ENCODE measurements at places on chromosomes 5 and 9. TPM values are rescaled to one million over a fixed set of nuclear protein-coding genes. Genes with fewer than 3 reads are reported as not detected.

DNA sequence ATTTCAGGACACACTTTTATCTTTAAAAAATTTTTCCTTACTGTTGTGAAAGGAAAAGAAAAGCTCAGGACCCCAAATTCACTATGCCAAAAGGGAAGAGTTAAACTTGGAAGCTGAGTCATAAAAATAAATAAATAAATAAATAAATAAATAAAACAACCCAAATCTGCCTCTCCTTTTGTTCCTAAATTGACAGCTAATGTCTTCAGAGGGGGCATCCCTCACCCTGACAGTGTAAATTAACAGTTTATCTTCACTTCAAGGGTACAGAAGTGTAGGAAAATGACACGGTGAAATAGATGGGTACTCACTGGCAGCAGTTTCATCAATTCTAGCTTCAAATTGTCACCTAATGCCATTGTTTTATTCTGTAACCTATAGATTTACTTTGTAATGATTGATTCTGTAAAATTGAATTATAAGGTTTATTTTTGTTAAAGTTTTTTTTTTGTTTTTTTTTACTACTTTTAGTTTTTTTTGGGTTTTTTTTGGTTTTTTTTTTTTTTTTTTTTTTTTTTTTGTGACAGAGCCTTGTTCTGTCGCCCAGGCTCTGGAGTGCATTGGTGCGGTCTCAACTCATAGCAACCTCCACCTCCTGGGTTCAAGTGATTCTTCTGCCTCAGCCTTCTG, 18.5 kb upstream of the ANXA1 start:
- peak overlapping the region; percentile 43 for H3K4me3 ChIP-seq
- H3K4me1 ChIP-seq = peaks cover 26% of the 10 kb centered on the region
- no peak for DNase-seq
- no peaks in the 10 kb centered on the region for H3K36me3 ChIP-seq

DNA sequence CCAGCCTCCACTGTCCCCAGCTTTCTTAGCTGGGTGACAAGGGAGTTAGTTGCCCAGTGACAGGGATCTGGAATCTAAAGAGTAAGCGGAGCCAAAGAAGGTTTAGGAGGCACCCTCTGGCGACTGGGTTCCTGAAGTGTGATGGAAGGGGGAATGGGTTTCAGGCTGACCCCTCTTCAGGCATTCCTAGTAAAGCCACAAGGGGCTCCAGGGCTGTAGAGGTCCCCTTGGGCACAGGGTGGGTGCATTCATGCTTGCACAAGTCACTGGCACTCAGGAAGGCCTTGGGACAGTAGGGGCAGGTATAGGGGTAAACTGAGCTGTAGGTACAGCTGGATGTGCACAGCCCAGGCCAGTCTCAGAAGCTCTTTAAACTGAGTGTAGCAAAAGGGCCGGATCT, 74.2 kb downstream of the CPLANE1 start:
- H3K4me1 ChIP-seq = no peaks in the 10 kb centered on the region
- DNase-seq = no peak
- H3K4me3 ChIP-seq = no peak overlapping the region
- H3K36me3 ChIP-seq = peaks cover 3% of the 10 kb centered on the region
- no peak overlapping the region for H3K27ac ChIP-seq

DNA sequence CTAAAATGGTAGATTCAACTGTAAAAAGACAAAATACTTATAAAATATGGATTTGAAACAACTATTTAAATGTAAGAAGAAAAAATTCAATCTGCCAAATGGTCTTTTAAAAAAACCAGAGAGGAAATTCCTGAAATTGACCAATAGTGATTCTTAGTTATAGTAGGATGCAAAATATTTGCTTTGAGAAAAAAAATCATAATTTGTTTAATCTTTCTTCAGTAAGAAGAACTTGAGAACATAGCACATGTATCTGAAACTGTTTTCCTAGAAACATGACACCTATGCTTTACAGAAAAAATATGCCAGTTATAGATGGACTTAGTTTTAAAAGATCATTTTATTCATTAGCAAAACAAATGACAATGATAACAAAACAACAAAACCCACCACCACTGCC, 186.9 kb upstream of the CD180 start:
- DNase-seq = no peak
- H3K4me3 ChIP-seq = no peak overlapping the region
- no peak overlapping the region for H3K27ac ChIP-seq
- no peaks in the 10 kb centered on the region for H3K27me3 ChIP-seq
- H3K36me3 ChIP-seq = no peaks in the 10 kb centered on the region

- H3K4me1 ChIP-seq = peaks cover 5% of the 10 kb centered on the region
- no peak overlapping the region for H3K4me3 ChIP-seq
- peaks cover 7% of the 10 kb centered on the region for H3K36me3 ChIP-seq
- H3K27me3 ChIP-seq = no peaks in the 10 kb centered on the region
- no peak overlapping the region for H3K27ac ChIP-seq
- no peak for DNase-seq
Measured at GRCh38 chr9:7935681-7936080, 136.1 kb upstream of the DMAC1 start.

GRCh38 chr9:92964607-92965060, 17.3 kb downstream of the FGD3 start:
- peaks cover 29% of the 10 kb centered on the region for H3K4me1 ChIP-seq
- H3K27ac ChIP-seq = peak overlapping the region; percentile 89
- DNase-seq = no peak
- H3K4me3 ChIP-seq = no peak overlapping the region

Gene SEPTIN8
- total RNA-seq = 71.4 TPM

Gene CLTA
- 224 TPM for total RNA-seq

Gene NEUROG1
- total RNA-seq = 7.3 TPM

Gene FCN1
- not detected for total RNA-seq

Gene NME5
- 8.4 TPM for total RNA-seq

Gene OBP2B
- not detected for total RNA-seq

Gene ALDH1A1
- 0.14 TPM for total RNA-seq

Gene MYOZ3
- 2.6 TPM for total RNA-seq
